ENCODE measurements at places on chromosomes 6 and 20.

DNA sequence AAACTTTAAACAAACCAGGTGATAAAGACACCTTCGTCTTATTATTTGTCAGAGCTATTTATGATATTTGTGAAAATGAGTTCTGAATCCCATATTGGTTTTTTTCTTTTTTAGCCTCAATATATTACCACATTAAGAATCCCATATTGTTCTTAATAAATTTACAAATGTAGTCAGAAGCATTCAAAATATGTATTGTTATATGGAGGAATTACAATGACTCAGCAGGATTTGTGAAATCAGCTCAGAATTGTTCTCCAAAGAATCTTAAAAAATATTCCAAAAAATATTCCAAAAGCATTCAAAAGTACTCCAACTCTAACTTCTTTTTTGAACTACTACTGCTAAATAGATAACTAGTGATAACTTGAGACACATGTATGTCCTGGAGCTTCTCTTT is 6.5 kb upstream of the ZNF343 start:
- DNase-seq, result no peak

DNA sequence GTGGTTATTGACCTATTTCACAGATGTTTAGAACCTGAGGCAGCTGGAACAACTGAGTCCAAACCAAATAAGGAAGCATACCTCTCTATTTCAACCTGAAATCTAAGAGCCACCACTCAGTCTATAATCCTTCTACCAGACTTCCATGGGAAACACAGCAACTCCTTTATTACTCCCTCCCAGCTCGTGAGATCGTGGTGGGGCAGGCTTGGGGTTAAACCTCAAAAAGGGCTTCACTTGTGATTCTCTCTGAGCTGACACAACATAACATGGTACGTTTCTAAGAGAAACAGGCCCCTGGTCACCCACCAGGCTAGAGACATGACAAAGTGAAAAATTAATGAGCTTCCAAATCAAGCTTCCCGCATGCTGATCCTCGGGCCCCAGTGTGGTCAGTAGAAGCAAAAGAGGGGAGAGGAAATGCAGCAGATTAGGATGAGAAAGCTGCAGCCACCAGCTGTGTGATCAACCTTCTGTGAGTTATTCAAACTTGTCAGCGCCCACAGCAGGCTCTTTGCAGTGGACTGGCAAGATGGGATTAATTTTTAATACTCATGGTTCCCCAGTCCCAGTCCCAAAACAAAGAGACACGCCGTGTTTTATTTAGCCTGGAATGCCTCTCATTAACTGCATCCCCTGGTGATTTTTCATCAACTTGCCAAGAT is 9.3 kb downstream of the PKHD1 start:
- DNase-seq, result no peak

GRCh38 chr20:17890330-17890729 is 78.3 kb downstream of the SNX5 start:
- DNase-seq, result no peak

GRCh38 chr20:39503902-39504709 is 542.0 kb downstream of the DHX35 start:
- DNase-seq, result no peak

GRCh38 chr6:45426251-45426650 is 48.5 kb upstream of the SUPT3H start:
- no peak for DNase-seq

- DNase-seq, result no peak
Observed at GRCh38 chr6:138455746-138456400, 43.4 kb downstream of the NHSL1 start.

DNA sequence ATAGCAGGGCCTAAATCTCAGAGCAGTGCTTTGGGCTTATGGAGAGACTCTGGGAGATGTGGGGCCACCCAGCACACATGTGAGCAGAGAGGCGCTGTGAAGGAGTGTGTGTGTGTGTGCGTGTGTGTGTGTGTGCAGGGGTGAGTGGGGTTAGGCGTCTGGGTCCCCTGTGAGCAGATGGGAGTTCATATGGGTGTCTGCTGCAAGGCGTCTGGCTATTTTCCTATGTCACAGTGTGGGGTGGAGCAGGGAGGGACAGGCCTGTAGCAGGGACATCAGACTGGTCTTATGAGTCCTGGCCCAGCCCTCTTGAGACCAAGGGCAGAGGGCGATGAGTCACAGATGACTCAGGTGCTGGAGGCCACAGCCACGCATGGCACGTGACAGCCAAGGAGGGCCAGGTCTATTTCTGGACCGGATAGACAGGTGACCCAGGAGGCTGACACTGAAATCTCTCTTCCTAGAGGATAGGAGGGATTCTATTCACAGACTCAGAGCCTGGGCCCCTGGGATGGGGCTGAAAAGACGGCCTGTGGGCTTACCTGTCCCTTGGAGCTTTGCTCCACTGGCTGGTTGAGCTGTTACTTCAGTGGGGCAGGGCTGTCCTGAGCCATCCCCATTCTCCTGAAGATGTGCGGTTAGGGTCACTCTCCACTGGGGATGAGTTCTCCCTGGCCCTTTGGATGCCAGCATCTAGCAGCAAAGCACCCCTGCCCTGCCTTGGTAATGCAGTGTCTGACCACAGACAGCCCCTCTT is 28.9 kb downstream of the VEGFA start:
- no peak for DNase-seq

GRCh38 chr20:8362457-8362856 is 230.4 kb downstream of the PLCB1 start:
- DNase-seq, result no peak

DNA sequence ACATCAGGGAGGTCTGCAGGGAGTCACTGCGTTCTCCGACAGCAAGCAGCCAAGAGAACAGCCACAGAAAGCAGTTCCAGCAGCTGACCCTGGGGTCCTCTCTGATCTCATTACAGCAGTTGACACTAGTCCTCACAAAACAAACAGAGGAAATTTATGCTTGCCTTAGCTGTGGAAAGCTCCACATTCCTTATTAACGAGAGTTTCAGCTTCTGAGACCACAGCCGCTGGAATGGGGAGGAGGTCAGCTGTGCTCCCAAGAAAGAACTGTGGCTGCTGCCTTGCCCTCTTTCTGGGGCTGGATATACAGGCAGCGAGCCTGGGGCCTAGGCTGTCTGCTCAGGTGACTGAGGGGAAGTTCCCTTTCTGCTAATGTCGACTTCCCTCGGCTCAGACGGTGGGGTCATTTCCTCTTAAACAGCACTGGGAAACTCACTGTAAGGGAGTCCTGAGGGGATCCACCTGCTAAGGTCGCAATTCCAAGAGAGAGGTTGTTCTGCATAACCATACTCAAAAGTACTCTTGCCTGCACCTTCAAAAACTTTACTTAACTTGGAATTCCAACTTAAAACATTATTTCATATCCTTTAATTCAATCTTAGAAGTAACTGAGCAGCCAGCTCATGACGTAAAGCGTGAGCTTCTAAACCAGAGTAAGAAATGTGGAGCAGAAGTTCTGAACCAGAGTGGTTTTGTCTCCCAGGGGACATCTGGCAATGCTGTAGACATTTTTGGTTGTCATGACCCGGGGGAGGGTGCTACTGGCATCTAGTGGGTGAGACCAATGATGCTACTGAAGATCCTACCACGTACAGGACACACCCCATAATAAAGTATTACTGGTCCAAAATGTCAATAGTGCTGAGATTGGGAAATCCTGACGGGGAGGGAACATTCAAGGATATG is 80.3 kb downstream of the BACH2 start:
- peak; percentile 15 for DNase-seq

DNA sequence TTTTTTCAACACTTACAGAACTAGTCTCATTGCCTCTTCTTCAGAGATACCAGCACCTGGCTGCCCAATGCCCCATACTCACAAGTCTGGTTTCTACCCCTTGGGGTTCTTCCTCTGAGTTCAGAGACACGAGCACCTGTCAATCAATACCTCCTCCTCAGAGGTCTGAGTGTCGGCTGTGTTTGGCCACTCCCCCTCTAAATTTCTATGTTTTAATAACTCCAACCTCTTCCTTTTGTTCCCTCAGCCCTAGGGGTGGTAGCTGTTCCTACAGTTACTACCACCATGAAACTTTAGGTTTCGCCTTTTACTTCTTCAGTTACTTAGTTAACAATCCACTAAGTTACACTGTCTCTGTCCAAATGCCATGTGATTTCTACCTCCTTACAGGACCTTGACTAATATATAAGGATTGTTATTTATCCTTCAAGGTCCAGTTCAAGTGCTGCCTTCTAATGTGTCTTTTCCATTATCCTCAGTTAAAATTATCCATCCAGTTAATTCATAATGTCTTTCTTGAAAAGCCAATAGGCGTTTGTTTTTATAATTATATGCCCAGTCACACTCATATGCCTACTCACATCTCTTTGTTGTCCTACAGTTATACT is 14.6 kb upstream of the PHF20 start:
- DNase-seq, result no peak

- no peak for DNase-seq
Observed at GRCh38 chr6:142735204-142735603, 209.8 kb downstream of the HIVEP2 start.

- DNase-seq, result no peak
Observed at GRCh38 chr20:50004229-50004628, 21.4 kb downstream of the SNAI1 start.

GRCh38 chr20:52983726-52984450 is 11.7 kb downstream of the TSHZ2 start:
- no peak for DNase-seq

- no peak for DNase-seq
Observed at GRCh38 chr6:11161031-11161956, 49.8 kb upstream of the ERVFRD-1 start.

GRCh38 chr20:31676609-31676989 is 38.9 kb downstream of the COX4I2 start:
- DNase-seq, result no peak

- DNase-seq, result peak; percentile 77
Observed at GRCh38 chr6:143941852-143942627, 66.0 kb downstream of the PLAGL1 start.

DNA sequence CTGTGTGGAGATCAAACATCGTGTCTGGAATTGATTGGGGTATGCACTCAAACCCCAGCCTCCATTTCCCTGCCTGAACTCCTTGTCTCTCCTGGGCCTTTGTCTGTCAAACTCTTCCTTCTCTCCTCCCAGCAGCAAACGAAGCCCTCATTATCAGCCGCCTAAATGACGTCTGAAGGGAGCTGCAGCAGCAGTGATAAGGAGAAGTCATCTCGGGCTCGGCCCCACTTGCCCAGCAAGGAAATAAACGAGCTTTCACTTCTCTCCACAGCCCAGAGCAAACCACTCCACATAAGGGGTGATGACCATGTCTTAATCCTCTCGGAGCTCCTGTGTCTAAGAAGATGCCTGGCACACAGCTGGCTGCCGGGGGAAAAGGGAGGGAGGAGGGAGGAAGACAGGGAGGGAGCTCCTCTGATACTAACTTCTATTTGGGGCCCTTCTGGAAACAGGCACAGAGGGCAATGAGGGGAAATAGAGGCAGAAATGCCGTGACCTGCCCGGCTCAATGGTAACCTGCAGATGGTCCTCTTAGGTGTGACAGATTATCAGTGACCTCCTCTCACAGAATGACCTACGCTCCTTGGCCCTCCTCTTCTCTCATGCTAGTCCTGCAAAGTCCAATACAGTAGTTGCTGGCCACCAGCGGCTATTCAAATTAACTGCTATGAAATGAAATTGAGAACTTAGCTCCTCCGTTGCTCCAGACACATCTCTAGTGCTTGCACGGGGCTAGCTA is 100.4 kb downstream of the PXDC1 start:
- DNase-seq, result no peak

DNA sequence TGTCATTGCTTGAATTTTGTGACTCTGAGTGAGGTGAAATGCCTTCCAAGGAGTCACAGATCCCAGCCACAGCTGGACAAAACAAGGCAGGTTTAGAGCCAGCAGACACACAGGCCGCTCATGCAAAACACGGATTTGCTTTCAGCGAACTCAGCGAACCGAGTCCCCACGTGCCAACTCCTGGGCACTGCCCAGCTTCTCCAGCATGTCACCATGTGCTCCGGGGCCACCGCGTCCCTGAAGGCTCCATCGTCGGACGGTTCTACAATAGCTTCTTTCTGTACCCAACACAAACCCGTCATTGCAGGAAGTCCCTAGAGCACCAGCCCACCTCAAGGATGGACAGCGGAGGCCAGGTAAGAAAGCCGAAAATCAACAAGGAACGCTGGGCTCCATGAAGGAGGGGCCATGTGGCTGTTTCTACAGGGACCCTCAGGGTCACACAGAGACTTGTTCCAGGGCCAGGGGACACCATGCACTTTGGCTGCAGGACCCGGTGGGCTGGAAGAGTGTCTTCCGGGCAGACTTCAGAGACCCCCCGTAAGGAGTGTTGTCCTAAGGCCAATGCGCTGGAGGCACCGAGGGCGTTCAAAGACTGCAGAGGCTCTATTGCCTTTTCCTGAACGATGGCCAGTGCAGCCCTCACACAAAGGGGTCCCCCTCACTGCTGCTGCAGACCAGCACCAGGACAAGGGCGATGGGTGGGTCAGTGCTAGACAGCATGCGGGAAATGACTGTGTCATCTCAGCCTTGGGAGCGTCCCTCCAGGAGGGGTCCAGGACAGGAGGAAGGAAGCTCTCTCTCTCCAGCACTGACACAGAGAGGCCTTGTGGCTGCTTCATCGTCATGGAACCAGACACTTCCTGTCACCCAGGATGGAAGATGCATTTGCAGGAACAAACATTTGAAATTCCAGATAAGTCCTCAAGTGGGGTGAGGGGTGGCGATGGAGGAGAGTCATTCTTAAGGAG is 19.8 kb downstream of the DACT2 start:
- no peak for DNase-seq

GRCh38 chr20:38658879-38659596 is 57.4 kb downstream of the ARHGAP40 start:
- DNase-seq, result peak; percentile 72

DNA sequence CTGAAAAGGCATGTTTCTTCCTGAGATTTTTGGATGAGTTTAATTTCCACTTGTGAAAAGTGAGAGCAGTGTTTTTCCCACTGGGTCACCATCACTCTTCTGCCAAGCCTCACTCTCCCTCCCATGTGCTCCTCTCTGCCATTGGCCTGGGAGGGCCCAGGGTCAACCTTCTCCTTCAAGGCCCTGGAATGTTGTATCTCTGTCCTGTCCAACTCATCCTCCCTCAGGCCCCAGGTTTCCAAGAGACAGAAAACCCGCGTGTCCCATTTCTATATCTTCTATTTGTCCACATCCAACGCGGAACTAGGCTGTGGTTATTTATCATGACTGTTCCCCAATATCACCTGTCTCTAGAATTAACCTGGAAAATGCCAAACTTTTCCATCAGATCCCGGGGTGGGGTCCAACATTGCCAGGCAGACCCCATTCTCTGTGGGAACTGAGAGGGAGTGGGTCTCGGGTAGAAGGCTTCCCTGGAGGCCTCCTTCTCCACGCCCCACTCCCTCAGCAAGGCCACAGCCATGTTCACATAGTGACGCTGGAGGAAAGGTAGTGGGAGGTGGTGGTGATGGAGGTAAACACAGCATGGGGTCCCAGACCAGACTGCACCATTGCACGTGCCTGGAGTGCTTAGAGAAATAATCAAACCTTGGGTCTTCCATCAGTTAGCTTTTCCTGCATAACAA is 173.5 kb downstream of the SCP2D1 start:
- no peak for DNase-seq

DNA sequence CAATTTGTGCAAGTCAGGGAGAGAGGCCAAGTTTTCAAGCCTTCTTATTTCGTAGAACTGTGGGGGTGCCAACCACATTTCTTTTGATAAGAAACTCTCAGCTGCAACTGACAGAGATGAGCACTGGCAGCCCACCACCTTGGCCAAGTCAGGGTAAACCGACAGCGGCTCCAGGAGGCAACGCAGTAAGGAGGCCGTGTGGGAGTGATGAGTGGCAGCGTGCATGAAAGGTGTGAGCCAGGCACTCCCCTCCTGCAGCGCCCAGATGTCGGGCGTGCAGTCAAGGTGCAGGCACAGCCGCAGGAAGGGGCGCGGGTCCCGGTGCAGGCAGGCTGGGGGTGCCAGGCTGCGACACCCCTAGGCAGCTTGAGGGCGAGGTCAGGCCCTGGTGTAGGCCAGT is 49.2 kb upstream of the HDAC2 start:
- no peak for DNase-seq

- peak; percentile 72 for DNase-seq
Observed at GRCh38 chr6:138307816-138308730, 69.6 kb upstream of the SMIM28 start.

Data from HEK293T (cell line).